ENCODE measurements at places on chromosomes 3 and 15.

GRCh38 chr3:178318941-178319816, 217.1 kb upstream of the KCNMB2 start:
- DNase-seq, result no peak

DNA sequence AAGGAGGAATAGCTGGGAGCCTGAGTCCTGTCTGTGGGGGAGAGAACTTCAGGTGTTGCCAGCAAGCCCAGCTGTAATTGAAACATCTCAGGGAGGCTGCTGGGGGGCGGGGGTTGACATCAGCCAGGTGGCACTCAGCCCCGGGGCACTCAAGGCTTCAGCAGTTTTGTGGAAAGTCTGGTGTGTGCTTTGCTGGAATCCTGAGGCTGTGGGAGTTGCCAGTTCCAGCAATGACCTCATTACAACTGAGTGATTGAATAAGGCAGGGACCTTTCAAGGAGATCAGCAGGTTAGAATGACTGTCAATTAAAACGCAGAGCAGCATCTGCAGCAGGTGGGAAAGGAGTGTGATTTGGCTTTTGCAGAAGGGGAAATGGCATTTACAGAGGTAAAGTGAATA, 75.7 kb downstream of the FAM43A start:
- no peak for DNase-seq

DNA sequence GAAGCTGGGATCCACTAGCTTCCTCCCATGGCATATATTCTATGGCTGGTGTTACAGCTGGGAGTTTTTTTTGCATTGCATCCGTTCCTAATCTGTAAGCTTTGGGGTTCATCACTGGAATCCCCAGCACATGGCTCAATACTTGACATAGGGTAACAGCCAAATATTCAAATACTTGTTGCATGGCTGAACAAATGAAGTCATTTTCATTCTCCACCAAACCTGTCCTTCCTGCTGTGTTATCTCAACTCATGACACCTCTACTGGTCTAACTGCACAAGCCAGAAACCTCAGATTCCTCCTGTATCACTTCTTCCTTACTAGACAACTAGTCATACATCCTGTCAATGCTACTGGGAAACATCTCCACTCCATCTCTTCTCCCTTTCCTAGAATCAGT, 43.4 kb downstream of the ST3GAL6 start:
- DNase-seq, result no peak

- no peak for DNase-seq
These were observed 1.3 kb downstream of the CTNNB1 start for GRCh38 chr3:41200669-41201021.

DNA sequence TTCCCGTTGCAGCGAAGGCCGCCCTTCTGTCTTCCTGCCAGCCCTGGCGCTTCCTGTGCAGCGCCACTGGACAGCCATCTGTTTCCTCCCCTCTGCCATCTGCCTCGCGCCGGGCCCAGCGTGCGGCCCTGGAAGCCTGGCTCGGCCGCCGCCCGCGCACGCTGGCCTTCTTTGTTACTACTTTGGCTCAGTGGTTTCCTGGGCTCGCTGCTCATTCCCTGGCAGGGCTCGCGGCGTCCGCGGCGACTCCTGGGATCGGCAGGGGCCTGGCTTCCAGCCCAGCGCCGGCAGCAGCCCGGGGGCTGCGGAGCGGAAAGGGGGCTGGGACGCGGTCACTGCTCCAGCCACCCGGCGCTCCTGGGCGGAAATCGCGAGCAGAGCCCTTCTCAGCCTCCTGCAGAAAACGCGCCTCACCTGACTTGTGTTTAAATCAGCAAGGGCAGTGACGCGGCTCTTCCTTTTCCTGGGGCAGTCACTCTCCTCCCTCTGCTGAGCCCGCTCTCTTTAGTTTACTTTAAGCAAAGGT, 10.0 kb downstream of the CMTM7 start:
- peak; percentile 79 for DNase-seq

DNA sequence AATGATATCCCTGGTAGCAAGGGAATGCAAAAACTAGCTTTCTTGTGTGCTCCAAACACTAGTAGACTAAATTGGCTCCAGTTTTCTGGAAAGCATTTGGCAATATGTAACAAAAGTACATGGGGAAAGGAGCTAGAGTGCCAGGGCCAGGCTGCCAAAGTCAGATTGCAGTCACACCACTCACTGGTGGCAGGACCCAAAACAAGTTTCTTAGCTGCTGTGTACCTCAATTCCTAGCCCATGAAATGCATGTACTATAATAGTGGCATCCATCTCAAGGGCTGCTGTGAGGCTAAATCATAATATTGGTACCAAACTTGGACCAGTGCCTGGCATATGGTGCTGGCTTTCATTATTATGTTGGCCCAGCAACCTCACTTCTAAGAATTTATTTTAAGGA, 49.3 kb downstream of the CLDN18 start:
- no peak for DNase-seq

DNA sequence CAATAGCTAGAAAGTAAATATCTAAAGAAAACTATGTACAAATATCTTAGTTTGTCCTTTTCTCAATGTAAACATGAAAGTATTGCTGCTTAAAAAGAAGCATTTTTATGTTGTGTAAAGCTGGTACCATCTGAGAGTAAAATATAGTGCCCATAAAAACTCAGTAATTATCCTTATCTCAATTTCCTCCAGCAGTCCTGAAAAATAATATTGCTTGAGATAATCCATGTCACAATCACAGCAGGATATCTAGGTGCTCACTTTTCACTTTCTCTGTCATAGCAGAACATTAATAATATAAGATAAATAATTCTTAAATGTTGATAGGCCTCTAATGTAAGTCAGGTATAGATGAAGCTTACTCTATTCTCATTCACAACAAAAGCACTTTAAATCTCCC, 285.5 kb downstream of the ZBBX start:
- no peak for DNase-seq

DNA sequence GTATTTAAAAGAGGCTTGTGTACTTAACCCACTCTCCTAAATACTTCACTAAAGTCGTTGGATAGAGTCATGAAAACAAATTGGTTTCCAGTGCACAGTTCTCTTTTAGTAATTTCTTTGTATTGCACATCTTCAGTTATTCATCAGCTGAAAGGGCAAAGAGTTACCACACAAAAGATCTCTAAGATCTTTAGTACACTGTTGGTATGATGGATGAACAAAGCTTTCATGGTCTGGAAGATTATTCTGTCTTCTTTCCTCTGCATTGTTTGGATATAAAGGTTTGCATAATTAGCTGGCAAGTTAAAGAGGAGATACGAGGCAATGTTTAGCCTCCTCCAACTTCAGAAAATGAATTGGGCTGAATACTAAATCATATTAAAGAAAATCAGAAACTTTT, 40.5 kb downstream of the BCHE start:
- DNase-seq, result no peak

GRCh38 chr3:179717219-179717618, 64.4 kb downstream of the USP13 start:
- no peak for DNase-seq

- no peak for DNase-seq
These were observed 46.5 kb downstream of the KLHL25 start for GRCh38 chr15:85748176-85748575.

GRCh38 chr3:96491023-96491422, 323.4 kb upstream of the EPHA6 start:
- DNase-seq, result no peak

Measured in cerebellar nuclear complex (tissue), 1 donor.